ENCODE measurements at places on chromosomes 12 and 14.

DNA sequence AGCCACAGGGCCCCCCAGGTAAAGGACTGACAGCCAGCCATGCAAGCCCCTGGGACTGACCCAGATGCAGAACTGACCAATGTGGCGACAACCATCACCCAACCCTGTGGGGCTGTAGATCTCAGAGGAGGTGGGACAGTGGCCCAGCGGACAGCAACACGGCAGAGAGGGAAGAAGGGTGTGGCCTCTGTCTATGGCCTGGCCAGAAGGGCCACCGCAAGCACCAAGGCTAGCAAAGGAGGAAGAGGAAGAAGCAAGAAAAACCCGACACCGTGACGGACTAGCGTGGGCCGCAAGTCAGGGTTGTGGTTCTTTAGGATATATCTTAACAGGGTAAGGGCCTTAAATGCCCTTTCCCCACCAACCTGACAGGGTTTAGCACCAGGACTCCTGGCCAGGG lies 71.2 kb downstream of the ITPK1 start:
- DNase-seq, result no peak

DNA sequence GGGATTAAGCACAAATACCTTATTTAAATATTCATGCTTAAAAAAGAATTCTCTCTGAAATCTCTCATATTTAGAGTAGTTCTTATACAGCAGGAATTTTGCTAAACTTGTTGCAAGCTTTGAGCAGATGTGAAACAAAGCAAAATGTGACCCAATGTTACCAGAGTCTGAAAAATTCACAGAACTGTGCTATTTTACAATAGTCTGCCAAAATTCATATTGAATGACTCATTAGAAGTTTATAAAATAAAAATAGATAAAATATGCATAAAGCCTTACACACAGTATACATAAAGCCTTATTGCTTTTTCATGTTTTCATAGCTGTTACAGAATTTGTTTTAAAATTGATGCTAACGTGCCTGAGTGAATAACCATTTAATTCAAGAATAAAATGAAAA lies 17.8 kb upstream of the RHOJ start:
- DNase-seq, result no peak

DNA sequence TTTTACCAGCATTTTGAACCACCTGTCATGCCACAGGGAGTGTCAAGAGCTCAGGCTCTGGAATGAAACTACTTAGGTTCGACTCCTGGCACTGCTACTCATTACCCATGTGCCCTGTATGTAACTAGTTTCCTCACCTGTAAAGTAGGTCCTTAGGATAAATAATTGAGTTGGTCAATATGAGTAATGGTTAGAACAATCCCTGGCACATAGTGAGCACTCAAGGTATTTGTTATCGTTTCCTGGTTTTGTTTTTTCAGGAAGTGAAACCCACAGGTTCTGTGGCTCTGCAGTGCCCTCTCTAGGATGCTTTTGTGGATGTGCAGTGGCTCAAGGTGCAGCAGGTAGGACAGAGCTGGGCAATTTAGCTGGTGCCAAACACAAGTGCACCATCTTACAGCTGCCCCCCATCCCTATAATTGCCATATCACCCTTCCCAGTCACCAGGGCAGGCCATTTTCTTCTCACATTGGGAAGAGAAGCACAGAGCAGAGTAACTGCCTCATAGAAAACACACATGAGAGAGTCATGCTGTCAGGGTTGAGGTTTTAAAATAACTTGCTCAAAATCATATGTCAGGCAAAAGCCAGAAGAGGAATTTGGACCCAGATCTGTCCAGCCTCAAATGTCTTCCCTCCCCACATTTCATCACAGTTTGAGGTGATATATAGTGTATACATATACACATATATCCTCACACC lies 297.5 kb downstream of the RPAP3 start:
- DNase-seq, result no peak

GRCh38 chr12:97754306-97754705 lies 291.7 kb downstream of the RMST start:
- DNase-seq, result no peak

- DNase-seq, result no peak
These were observed 61.2 kb upstream of the CCDC91 start for GRCh38 chr12:28129031-28129430.

GRCh38 chr12:130301559-130301958 lies 36.1 kb upstream of the PIWIL1 start:
- no peak for DNase-seq

DNA sequence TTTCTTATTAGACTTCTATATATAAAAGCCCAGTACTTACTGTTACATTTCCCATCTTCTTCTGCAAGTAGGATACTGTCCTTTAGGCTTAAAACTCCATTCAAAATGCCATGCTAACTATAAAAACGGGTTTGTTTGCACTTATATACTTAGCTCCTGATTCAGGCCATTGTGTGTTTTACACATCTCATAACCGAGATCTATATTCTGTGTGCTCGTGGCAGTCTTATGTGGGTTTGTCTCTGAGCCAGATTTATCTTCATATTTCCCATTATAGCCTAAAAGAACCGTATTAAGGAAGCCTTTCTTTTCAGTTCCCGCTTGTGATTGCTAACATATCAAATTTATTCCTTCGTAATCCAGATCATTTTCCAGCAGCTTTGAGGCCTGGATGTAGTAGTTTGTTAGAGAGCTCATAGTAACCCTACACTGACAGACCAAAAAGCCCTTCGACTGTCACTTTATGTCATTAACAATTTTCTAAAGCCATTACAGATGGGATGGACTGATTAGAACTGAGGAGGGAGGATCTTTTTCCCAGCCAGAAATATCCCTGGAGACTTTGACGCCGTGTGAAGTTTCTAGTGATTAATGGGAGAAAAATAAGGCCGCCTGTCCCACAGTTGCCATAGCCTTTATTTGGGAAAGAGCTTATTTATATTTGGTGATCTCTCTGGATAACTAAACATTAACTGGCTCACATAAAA lies 508.5 kb downstream of the FOXG1 start:
- no peak for DNase-seq

DNA sequence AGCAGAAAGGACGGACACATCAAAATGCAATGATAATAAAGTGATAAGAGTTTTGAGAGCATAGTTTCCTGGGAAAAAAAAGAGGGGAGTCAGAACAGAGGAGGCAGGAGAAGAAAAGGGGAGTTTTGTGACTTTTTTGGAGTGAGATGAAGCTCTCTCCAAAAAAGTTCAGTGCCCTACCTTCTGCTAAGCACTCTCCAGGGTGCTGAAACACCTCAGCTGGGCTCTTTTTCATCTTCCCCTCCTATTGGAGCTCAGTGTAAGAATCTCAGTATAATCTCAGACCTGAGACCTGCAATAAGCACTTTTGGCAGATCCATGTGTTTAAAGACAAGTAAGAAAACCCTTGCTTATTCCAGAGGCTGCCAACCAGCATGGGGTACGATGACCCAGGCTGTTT lies 58.9 kb upstream of the SRRM4 start:
- DNase-seq, result no peak

GRCh38 chr14:85546390-85546789 lies 16.4 kb downstream of the FLRT2 start:
- no peak for DNase-seq

GRCh38 chr14:91207008-91207407 lies 37.5 kb downstream of the GPR68 start:
- DNase-seq, result no peak

GRCh38 chr12:19154686-19155085 lies 25.2 kb downstream of the PLEKHA5 start:
- DNase-seq, result no peak

DNA sequence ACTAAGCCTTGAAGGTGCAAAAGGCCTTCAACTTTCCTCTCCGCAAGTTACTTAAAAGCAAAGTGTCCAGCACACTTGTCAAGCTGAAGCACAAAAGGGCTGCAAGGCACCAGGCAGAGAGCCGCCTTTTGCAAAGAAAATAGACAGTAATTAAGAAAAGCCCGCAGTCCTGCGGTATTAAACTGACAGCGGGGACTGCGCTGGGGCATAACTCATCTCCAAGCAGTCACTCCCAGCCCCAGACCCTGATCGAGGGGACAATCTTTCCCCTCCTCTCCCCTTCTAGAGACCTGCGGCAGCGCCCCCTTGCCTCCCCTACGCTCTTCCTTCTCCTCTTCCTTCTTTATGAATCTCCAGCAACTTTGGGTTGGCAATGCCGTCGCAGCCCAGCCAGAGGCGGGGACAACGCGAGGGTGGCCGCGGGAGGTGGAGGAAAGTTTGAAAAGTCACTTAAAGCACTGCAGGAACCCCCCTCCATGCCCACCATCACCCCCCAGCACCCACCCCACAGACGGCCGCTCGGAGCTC lies 200.9 kb upstream of the CAND1 start:
- no peak for DNase-seq

Measured in stimulated activated CD8-positive, alpha-beta memory T cell treated with anti-CD3 and anti-CD28 coated beads, Interleukin-4, amount 100 ng/mL, for 1 hour (primary cell).